Stimulated activated CD4-positive, alpha-beta T cell treated with anti-CD3 and anti-CD28 coated beads, Interleukin-4, amount 100 ng/mL, for 1 hour (primary cell): ENCODE measurements at places on chromosomes 12 and 14.

- DNase-seq, result no peak
These were observed 4.4 kb downstream of the RNF10 start for GRCh38 chr12:120538281-120539156.

- DNase-seq, result no peak
These were observed 14.0 kb downstream of the CRY1 start for GRCh38 chr12:107079172-107080011.

DNA sequence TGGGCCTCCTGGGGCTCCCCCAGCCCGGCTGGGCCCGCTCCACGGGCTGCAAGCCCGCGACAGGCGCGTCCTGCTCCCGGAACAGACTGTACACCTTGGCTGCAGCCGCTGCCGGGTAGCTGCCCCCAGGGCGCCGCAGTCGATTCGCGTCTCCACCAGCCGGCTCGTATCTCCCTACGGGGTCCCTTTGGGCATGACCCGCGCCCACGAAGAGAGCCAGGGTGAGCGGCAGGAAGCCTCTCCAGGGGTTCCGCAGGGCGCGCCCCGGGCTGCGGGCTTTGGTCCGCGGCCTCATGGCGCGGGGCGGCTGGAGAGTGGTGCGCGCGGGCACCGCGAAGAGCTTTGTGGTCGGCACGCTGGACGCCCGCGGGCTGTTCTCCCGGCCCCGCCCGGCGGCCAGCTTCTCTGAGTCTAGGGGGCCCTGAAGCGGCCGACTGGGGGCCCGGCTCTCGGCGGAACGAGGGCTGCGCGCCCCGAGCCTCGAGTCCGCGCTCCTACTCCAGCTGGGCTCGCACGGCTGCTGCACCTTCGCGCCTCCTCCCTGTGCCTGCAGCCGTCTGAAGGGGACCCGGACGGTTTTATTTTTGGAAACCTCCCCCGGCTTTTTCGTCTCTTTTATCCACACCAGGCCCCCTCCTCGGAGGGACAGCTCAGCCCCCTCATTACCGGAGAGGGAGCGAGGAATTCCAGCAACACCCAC lies at the start of gene LTBP2:
Gene LTBP2 (minus strand): TSS at position 588 of the 700 bp plus-strand sequence. CDS start 293 bp downstream, at position 295.
- peak; percentile 28 for DNase-seq

DNA sequence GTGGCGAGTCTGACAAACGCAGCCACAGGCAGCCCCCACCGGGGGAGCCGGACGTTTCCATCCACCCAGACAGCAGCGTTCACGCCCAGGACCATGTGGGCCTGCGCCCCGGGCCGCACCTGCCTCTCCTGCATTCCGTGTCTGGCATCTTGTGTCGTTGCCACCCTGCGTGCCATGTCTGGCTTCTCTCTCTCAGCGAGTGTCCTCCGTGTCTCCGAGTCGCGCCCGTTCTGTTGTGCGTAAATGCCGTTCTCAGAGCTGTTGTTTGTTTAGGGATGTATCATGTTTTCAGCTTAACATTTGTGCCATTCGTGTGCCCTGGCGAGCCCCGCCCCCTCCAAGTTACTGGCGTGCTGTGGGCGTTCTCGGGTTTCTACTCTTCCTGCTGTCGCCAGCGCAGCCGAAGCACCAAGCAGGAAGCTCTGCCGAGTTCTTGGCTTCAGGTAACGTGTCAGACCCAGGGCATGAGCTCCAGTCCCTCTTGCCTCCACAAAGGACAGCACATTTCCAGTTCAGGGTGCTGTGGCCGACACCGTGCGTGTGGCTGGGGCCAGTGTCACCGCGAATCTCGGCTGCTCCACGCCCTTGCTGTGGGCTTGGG lies 34.6 kb downstream of the NOC4L start:
- DNase-seq, result peak; percentile 55

- DNase-seq, result no peak
These were observed 7.8 kb upstream of the ERP27 start for GRCh38 chr12:14946162-14946561.

DNA sequence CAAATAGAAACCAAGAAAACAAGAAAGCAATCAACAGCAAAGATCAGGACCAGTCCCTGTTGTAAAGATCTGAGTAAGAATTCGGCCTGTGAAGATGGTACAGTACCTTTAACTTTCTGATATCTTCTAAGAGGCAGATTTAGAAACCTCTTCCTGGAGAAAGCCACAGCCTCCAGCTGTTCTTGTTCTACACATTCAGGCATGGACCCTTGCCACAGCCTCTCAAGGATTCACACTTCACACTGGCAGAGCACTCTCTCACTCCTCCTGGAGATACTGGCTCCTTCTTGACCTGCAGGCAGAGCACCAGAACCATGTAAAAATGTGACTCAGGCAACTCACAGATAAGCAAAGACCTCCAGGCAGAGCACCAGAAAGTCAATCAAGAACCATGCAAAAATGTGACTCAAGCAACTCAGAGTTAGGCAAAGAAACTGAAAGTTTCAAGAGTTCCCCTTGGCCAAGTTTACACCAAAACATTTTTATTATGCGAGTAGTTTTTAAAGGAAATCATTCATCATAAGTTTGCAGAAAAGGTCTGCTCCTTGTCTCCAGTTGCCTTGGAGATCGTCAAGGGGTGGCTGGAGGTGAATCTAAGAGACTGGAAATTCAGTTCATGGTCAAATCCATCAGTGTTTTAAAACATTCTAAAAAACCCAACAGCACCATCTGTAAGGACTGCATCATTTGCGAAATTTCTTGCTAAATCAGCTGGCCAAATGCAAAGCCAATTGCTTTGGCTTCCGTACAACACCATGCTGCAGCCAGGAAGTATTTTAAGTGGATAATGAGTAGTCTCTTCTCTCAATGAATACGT lies 119.3 kb upstream of the MDM1 start:
- peak; percentile 7 for DNase-seq

DNA sequence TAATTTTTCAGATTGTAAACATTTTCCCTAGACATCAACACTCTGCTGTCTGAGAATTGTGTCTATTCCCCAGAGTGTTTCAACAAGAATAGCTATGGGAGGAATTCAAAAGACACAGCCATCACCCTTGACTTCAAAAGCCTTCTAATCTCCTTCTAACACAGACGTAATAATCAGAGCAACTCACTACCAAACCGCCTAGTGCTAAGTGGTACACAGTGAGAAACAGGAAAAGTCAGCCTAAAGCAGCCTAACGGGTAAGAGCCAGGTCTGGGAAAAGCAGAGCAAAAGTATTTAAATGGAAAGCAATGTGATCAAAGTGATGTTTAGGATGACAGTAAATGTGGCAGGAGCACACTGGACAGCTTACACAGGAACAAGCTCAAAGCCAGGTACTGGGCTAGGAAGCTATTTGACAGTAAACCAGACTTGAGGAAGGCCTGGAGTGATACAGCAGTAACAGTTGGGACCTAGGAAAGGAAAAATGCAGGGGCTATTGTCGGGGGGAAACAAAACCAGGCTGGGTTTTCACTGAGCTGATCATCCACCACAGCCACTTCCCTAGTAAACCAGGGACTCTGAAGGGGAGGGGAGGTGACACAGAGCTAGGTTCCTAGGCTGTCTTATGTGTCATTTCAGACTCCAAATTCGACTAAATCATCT lies 29.4 kb downstream of the CORO1C start:
- DNase-seq, result no peak

- no peak for DNase-seq
These were observed 7.7 kb upstream of the FBLN5 start for GRCh38 chr14:91955168-91955567.

DNA sequence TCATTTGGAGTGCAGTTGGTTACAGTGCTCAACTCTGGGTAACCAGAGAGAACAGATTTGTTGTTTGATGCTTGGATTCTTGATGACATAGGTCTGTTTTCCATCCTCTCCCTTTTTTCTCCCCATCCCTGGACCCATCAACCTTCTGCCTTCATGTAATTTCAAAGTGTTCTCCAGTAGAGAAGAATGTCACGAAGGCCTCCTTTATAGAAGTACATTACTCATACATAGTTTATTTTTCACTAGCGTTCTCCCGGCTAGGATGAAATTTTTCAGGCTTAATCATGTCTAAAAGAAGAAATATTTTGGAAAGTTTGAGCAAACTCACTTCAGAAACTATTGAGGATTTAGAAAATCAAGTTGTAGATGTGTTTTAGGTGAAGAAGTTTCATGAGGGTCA lies 20.9 kb upstream of the APPL2 start:
- no peak for DNase-seq

GRCh38 chr14:100473249-100473648 lies 114.0 kb downstream of the BEGAIN start:
- DNase-seq, result no peak

GRCh38 chr12:123479442-123480180 lies 21.7 kb downstream of the SNRNP35 start:
- no peak for DNase-seq

- no peak for DNase-seq
These were observed 36.0 kb upstream of the SNX6 start for GRCh38 chr14:34665785-34666435.

- DNase-seq, result no peak
These were observed 47.0 kb downstream of the ITPK1 start for GRCh38 chr14:93068711-93069110.
